ENCODE measurements at places on chromosomes 4 and X.
A peak's percentile ranks its signal among the peaks of the same experiment; 100 is the strongest.

- DNase-seq = no peak
These were observed 67.7 kb downstream of the MID1IP1 start for GRCh38 chrX:38868941-38869401.

DNA sequence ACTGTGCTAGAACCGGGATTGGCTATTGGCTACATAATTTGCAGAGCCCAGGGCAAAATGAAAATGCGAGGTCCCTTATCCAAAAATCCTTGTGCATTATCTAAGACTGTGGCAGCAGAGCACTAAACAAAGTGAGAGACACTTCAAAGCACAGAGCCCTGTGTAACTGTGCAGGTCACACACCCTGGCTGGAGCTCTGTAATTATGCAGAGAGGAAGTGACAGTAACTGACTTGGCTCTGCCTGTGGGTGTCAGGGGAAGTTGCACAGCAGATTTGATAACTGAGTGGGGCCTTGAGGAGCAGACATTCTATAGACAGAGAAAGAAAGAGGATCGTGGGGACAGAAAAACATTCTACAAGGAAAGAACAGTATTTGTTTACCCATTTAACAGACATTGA, 173.5 kb upstream of the FMR1 start:
- DNase-seq = peak; percentile 25

DNA sequence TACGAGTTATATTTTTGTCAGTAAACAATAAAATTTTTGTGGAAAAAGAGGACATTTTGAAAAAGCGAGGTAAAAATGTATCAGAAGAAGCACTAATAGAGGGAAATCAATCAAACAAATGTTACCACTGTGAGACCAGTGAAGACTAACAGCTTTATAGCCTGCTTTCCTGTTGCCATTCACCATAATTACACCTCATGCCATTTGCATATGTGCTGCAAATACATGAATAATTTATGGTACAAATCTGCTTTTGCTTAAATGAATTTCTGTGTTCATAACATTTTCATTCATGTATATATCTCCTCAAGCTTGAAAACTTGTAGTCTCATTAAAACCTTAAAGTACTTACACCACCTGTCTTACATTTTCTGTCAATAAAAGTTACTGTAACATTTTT, 830.8 kb downstream of the ADGRL3 start:
- DNase-seq = no peak

DNA sequence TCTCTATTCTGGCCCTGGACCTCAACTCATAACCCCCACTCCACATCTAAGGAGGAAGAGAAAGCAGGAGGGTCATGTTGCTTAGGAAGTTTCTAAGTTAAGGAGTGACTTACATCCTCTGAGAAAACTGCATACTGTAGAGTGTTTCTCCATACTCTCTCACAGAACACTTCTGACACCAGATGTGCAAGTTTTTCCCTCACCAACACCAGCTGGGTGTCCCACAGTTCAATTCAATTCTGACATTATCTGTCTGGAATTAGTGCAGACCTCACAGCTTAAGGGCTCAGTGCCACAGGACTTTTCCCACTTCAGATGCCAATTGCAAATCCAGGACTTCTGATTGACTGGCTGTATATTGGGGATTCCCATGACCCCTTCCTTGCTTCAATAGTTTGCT, 89.0 kb upstream of the SFRP2 start:
- DNase-seq = no peak

DNA sequence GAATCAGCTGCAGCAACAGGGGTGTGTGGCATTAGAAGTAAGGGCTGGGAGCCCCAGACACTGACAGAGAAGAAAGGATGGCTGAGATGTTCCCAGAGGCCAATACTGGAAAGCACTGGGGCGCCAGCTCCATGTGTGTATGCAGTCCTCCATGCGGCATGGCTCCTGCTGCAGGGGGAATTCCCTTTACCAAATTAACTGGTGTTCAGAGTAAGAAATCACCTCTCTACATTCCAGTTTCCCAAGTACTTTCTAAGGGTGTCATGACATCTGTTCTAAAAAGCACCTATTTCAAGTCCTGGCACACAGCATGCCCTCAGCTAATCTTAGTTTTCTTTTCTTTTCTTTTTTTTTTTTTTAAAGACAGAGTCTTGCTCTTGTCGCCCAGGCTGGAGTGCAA, 98.0 kb downstream of the MAML3 start:
- DNase-seq = no peak

- DNase-seq = no peak
These were observed 87.1 kb upstream of the PUDP start for GRCh38 chrX:7235071-7235470.

DNA sequence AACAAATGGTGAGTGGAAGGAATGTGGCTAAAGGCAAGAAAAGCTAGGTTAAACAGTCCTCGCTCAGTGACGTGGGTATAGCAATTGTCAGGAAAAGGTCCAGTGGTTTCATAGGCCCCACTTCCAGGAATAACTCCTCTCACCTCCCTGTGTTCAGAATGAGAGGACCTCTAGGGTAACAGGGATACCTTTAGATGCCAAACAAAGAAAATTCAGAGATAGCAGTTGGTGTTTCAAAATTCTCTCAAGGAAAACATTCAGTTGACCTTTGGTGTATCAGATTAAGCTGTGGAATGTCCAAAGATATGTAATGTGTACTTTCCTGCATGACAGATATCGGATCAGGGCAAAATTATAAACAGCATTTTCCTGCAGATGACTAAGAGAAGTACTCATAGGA, 155.9 kb downstream of the ARHGAP6 start:
- no peak for DNase-seq

GRCh38 chr4:79466621-79467020, 58.6 kb upstream of the GK2 start:
- no peak for DNase-seq

DNA sequence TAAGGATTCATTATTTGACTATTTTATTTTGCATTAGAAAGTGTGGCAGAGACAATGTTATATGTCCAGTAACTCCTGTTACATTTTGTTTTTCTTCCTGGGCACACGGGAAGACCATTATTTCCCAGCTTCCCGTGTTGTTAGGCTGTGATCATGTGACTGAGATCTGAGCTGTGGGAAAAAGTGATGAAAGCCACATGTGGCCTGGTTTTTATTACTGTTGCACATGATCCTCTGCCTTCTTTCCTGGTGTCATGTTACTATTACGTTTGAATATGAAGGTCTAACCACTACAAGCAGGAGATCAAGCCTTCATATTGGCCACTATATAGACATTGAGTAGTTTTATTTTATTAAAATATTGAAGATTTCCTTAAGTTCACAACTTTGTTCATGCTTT, 28.2 kb upstream of the MID1 start:
- DNase-seq = no peak

- DNase-seq = no peak
These were observed 11.7 kb upstream of the PRPS2 start for GRCh38 chrX:12779534-12779933.

- no peak for DNase-seq
These were observed 164.0 kb upstream of the RASGEF1B start for GRCh38 chr4:81635739-81636138.

- DNase-seq = no peak
These were observed 62.1 kb upstream of the EXOC1L start for GRCh38 chr4:55757356-55757952.

DNA sequence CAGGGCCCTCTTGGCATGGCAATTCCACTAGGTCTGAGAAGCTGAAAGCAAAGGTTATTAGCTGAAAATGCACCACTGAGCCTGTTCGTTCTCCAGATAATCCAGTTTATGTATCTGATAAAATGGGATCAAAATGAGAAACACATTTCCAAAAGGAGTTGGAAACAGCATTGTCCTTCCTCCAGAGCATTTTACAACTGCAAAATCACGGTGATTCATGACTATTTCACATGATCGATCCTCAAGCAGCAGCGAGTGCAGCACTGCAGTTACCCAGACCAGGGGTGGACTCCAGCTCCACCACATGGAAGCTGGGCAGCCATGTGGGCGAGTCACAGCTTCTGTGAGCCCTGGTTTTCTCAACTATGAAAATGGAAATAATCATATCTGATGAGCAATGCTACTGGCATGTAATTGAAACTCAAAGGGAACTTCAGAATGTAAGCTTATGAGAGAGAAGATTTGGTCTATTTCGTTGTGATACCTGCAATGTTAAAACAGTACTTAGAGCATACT, 78.7 kb upstream of the MSX1 start:
- DNase-seq = no peak

DNA sequence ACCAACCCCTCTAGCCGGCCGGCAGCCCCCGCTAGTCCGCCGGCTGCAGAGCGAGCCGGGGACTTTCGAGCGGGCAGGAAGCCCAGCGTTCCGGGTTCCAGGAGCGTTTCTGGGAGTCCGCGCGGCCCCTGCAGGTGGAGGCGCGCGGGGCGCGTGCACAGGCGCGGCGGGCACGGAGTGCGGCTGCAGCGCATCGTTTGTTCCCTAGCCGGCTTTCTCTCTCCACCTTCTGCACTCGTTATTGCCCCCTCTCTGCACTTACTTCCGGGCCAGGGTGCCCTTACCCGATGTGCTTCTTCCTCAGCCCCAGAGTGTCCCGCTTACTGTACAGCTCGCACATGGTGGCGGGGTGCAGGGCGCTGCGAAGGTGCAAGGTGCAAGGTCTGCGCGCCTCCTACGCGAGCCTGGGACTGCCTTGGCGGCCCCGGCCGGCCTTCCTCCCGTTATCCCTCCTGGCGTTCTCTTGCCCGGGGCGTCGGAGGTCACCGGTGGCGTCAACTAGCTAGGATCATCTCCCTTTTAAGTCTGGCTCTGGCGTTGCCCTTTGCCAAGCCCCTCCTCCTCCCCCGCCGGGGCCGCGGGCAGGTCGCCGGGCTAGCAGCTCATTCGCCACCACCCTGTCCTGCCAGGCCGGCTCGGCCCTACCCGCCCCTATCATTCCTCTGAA, at the start of gene ETNPPL:
TSS of gene ETNPPL (minus strand) at position 495 of the 667 bp plus-strand sequence. CDS start at position 340, 155 bp downstream.
- DNase-seq = peak; percentile 26

- DNase-seq = peak; percentile 77
These were observed 20.0 kb downstream of the CFAP97 start for GRCh38 chr4:185183622-185184281.

All from activated CD4-positive, alpha-beta memory T cell treated with anti-CD3 and anti-CD28 coated beads, Interleukin-2, amount 10 ng/mL, durations not matched to agents 7 days and 5 days (primary cell).